ENCODE measurements at places on chromosomes 7 and 10.
A peak's percentile ranks its signal among the peaks of the same experiment; 100 is the strongest.

GRCh38 chr7:113698556-113699220 lies 220.1 kb downstream of the PPP1R3A start:
- DNase-seq, result no peak

DNA sequence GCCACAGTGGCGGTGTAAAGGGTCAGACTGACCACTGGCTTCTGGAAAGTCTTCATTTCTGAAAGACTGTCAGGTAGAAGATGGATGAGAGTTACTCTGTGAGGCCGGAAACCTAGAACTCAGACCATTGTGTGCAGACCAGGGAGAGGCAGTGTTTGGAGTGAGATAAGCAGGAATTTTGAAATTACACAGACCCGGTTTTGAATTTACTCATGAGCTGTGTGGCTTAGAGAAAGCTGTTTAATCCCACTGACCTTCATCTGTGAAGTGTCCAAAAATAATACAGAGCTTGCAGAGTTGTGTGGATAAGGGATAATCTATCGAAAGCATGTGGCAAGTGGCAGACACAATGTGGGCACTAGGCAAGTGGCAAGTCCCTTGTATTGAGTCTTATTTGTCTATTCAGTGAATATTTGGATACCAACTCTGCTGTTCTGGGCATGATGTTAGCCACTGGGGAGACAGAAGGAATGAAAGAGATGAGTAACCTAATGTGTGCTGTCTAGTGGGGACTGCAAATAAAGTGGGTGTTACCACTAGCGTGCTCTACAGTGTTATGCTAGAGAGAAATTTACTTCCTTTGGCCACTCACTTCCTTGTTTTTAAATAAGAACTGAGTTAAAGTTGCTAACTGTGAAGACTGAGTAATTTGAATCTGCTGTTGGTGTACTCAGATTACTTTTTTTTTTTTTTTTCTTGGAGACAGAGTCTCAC lies 69.4 kb downstream of the KIAA1217 start:
- no peak for DNase-seq

GRCh38 chr10:103451831-103452505 lies at the start of gene CALHM2:
TSS of gene CALHM2 (minus strand) at chr10:103452370. CDS start at chr10:103449941, 2,429 bp downstream.
- peak; percentile 45 for DNase-seq

DNA sequence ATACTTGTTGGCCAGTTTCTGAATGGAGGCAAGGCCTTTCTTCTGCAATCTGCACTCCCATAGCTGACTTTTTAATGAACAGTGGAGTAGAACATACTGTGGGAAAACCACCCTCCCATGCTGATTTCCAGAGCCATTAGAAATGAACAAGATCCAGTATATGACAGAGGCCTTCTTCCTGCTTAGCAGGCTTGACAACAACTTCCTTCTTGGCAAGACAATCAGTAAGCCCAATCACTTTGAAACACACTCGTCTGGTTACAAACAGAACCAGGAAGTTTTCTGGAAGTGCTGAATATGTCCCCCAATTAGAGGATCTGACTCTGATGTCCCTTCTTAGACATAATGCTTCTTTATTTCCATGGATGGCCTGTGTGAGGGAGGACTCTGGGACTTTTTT lies 103.4 kb downstream of the SAMD9 start:
- no peak for DNase-seq
